ENCODE measurements at places on chromosomes 11 and 22.
A peak's percentile ranks its signal among the peaks of the same experiment; 100 is the strongest.

- DNase-seq: no peak
Observed at GRCh38 chr11:27466363-27466762, 6.2 kb downstream of the LGR4 start.

DNA sequence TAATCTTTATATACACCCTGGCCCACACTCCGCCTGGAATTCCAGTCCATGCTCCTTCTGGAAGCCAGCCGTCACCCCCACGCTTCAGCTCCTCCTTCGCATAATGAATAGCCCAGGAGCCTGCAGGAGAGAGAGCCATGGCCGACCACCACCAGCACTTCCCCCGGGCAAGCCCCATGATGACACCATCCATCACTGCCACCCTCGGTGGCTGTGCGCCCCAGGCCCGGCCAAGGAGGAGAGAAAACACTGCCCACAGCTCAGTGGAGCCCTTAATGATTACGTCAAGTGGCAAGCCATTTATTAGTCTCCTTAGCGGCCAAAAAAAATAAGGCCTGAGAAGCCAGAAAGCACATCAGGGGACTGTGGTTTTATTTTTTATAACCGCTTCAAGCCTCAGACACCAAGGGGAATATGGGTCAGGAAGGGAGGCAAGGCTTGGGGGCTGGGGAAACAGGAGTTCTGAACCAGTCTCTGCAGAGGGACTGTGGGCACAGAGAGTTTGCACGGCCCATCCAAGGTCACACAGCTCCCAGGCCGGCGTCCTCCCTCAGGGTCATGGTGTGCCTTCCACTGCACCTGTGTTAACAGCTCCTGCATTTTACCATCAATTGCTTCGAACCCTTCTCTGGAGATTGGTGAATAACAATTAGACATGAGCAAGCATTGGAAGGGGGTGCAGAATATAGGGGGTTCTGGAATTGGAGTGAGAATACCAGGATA, 134.3 kb downstream of the MN1 start:
- no peak for DNase-seq

DNA sequence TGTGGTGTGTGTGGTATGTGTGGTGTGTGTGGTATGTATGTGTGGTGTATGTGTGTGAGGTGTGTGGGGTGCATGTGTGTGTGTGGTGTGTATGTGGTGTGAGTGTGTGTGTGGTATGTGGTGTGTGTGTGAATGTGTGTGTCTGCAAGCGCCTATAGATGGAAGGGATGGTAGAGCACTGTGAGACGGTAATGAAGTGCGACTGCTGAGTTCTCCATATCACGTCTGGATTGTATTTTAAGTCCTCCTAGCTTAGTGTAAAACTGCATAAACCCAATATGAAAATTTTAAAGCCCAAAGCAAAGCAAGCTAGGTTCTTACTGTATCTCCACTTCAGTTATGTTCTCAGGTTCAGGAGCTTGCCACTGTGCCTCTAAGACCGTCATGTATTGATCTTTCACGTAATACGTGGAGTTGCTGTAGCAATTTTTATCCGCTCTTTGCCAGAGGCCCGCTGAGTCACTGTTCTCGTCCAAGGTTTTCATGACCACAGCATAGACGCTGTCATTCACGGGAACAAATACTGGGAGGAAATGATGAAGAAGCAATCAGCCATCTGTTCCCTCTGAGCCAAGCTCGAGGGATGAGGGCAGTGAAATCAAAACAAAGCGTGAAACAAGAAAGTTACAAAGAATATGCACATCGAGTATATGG, 5.5 kb downstream of the PLET1 start:
- no peak for DNase-seq

GRCh38 chr11:101030015-101030414, 99.6 kb downstream of the PGR start:
- no peak for DNase-seq

- DNase-seq: peak; percentile 35
Observed at GRCh38 chr11:3006505-3007260, 14.6 kb upstream of the NAP1L4 start.

- DNase-seq: no peak
Observed at GRCh38 chr22:48893288-48894063, 934.2 kb downstream of the BRD1 start.

GRCh38 chr22:23113067-23113846, 28.5 kb downstream of the RSPH14 start:
- no peak for DNase-seq

DNA sequence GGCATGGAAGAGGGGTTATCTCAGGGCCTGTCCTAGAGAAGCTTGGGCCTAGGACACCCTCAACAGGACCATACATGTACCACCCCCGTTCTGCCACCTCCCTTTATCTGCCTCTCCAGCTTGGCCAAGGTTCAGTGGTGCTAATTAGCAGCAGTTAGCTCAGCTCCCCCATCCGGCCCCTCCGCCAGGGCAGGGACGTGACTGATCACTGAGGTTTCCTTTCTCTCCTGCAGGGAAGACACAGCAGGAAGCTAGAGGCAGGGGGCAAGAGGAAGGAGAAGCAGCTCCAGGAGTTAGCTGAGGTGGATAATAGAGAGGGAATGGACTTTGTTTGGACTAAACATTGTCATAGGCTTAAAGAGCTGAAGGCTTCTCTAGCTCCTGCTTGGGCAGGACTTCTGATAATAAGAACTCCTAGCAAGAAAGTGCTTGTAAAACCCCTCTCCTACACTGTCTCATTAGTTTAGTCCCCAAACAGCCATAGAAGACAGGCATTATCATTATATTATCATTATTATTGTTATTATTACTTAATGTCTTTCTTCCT, 53.8 kb downstream of the BUD13 start:
- no peak for DNase-seq

GRCh38 chr22:39634530-39635405, 64.2 kb downstream of the CACNA1I start:
- no peak for DNase-seq

GRCh38 chr22:39149915-39150847, 2.3 kb downstream of the CBX7 start:
- no peak for DNase-seq

DNA sequence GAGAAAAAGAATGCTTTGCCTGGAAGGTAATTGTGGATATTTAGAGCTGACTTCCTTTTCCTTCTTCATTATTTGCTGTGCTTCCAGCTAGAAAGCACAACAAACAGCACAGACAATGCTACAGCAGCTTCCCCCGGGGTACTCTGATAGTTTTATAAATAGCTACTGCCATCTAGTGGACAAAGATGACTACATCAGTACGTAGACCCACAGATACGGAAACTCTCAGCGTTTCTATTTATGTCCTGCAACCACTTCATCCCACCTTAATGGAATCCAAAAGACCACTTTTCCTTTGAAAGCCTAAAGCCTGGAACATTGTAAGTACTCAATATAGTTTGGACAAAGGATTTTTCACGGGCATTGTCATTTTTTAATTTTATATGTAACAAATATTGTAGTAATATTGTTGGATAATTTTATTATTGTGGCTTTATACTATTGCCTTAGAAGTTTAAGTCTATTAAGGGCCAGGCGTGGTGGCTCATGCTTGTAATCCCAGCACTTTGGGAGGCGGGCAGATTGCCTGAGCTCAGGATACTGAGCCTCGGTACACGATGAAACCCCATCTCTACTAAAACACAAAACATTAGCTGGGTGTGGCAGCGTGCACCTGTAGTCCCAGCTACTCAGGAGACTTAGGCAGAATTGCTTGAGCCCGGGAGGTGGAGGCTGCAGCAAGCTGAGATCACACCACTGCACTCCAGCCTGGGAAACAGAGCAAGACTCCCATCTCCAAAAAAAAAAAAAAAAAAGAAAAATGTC, 7.5 kb downstream of the HSPA8 start:
- no peak for DNase-seq

DNA sequence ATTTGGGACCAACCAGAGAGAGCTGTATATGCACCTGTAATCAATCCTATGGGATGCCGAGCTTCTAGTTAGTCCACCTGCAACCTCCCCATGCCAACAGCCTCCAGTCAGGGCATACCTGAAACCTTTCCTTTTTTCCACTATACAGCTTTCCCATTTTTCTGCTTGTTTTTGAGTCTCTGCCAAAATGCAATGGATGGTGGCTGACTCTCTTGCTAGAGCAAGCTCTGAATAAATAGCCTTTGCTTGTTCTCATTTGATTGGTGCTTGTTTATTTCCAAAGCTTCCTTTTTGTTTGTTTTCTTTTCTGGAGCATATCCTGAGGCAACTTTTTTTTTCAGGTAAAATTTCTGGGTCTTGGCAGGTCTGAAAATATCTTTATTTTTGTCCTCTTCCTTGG, 58.0 kb upstream of the PLET1 start:
- no peak for DNase-seq

DNA sequence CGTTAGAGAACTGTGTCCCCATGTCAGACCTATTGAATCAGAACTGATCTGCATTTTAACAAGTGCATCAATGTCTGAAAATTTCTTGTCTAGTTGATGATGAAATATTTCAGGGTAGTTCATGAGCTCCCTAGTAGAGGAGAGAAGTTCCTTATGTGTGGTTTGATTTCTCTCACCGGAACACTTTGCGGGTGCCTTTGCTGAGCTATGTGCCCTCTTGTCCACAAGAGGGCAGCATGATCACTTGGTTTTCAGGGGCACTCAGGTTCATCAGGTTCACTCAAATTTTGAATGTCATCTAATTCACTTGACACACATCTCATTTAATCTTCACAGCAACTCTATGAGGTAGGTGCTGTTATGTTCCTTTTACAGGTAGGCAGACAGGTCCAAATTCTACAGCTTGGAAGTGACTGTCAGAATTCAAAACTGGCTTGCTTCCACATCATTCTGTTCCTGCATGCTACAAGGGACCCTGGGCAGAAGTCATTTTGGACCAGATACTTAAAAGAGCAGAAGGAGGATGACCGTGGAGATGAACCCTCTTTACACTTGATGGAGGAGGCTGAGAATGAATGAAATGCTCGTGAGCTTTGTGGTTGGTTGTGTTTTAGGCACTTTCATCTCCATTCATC, 55.6 kb downstream of the P4HA3 start:
- DNase-seq: peak; percentile 27

DNA sequence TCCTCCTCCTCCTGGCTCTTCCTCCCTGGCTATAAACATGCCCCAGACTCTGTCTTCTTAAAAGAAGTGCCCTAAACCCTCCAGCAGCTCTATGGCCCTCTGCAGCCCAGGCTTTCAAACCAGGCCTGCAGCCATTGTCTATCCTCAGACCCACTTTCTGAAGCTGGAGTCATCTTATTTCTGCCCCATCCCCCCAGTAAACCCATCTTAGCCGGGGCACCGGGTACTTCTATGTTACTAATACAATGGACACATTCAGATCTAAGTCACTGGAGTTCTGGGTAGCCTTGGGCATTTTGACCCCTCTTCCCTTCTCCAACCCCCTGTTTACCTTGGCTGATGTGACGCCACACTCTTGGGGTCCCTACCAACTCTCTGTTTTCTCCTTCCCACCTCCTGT, 29.7 kb upstream of the CACNG2 start:
- no peak for DNase-seq

DNA sequence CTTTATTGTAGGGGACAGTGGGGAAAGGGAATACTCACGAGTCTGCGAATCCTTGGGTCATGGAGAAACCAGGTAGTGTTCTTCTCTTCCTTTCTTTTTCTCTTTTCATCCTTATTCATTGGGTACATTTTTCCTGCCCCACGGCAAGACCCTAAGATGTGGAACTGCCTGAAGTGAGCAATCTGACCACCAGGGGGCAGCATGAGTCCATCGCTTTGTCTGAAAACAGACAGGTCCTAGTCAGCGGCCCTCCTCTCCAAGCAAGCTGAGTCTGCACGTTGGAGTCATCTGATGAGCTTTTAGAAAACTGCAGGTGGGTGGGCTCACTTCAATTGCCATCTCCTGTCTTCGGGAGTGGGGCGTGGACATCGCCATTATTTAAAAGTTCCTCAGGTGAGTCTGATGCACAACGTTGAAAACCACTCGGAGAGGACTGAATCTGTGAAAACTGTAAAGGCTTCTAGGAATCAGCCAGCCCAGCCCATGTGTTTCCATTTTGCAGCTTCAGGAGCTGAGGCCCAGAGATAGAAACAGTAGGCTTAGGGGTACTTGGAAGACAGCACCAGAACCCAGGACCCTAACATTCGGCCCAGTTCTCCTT, 34.0 kb upstream of the FBXO3 start:
- DNase-seq: peak; percentile 77

- no peak for DNase-seq
Observed at GRCh38 chr11:41999066-41999465, 539.6 kb upstream of the LRRC4C start.

GRCh38 chr11:14855890-14856289, 36.1 kb downstream of the CYP2R1 start:
- DNase-seq: no peak

DNA sequence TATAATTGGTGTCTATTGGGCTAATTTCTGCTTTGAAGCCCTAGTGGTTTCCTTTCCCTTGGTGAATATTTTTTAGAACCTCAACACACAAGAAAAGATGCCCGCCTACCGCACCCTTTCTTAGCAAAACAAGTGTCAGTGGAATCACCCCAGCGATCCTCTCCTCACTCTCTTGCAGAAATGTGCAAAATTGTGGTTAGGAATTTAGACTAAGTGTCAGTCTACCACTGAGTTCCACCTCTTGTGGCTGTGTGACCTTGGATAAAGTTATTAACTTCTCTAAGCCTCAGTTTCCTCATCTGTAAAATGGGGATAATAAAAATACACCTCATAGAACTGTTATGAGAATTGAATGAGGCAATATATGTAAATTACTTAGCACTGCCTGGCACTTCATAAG, 5.3 kb upstream of the JAML start:
- DNase-seq: no peak

DNA sequence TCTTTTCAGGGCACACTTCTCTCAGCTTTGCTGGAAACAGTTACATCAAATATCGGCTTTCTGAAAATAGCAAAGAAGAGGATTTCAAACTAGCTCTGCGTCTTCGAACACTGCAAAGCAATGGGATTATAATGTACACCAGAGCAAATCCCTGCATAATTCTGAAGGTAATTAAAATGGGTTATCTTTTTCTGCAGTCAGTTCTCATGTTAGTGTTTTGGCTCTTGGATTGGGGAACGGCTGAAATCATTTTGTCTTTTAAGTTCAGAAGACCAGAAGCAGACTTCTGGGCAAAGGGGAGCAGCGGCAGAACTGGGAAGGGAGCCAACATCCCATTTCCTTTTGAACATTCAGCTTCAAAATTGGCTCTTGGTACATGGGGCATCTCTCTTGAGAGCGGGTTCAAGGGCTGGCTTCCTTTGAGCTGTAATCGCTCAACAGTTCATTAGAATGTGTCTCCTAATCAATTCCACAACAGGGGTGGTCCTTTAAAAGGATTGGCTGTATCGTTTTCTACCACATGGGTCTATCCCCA, 110.2 kb upstream of the MTNR1B start:
- no peak for DNase-seq

DNA sequence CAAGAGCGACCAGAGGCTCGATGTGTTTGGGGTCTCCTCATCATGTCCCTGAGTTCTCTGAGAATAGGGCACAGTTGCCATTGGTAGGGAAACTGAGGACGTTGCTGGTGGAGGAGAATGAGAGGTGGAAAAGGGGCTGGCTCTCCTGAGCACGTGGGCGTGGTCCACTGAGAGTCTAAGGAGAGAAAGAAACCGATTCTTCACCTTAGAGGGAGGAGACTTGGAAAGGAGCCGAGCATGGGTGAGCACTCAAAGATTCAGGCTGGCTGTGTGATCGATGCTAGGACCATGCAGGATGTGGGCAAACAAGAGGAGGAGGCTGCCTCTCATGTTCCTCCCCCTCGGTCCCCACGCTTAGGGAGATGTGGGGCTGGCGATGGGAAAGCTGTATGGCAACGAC, 19.8 kb upstream of the TLCD5 start:
- no peak for DNase-seq

Measured in activated CD8-positive, alpha-beta memory T cell treated with anti-CD3 and anti-CD28 coated beads for 1 hour (primary cell).